IPS-NIHi11 (cell line): ENCODE measurements at places on chromosomes 6 and 20.

DNA sequence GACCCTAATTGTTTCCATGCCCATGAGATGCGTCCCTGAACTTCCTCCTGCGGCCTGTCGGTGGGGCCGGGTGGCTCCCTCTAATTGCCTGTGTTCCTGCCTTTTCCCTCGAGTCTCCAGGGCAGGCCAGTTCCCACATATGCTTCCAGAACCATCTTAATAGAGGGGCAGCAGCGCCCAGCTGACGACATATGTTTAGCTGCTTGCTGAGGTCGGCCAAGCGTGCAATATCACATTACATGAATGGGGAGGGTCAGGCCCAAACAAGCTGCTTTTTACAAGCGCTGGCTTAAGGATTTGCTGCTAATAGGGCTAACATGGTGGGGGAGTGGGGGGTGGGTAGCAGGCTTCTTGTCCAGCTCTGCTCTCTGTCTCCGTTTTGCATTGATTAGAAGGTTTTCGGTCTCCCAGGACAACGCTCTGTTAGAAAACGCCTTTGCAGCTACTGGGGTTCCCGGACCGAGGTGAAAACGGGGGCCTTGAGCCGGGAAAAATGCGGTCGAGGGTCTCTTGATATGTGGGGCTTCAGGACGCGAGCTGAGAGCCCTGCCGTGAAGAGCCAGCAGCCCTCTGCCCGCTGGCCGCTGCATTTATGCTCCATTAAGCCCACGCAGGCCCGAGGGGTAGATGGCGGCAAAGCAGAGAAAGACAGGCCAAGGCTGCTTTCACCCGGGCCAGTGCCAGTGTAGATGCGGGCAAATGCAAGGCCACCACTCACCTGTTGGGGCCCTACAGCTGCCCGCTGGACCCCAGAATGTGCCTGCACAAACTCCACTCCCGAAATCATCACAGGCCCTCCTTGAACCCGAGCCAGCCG, 308.5 kb downstream of the BMP7 start:
- DNase-seq: peak; percentile 60

DNA sequence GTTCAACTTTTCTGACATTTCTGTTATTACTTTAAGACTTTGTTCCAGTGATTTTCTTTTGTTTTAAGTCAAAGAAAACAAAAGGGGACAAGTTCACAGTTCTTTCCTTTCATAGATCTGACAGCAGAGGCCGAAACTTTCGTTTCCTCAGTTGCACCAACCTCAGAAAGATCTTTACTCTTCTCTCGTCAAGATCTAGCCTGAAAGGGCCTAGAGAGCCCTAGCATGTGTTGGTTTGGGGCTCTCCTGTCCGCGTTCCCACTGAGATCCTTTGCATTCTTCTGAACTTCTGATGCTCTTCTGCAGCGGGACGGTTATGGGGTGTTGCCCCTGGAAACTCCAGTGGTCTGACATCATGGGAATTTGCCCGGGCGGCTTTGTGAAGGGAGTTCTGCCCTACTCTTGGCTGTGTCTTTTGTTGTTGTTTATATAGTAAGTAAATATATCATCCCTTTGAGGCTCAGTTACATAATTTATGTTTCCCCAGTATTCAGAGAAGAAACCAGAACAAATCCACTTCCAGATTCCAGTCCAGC, 129.1 kb downstream of the SASH1 start:
- no peak for DNase-seq

DNA sequence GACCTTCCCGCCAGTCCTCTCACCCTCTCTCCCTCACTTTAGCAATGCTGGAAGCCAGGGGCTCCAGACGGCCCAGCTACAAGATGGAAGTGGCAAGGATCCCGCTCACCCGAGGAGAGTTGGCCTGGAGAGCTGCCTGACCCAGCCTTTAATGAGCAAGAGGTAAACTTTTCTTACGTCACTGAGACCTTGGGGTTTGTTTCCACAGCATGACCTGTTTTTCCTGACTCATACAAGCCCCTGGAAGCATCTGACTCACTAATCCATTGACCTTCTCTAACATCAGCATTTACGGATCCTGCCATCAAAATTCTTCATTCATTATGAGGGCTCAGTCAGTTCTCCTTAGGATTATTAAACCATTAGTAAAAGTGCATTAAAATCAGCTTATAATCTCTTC, 120.4 kb downstream of the MYLK4 start:
- DNase-seq: no peak

DNA sequence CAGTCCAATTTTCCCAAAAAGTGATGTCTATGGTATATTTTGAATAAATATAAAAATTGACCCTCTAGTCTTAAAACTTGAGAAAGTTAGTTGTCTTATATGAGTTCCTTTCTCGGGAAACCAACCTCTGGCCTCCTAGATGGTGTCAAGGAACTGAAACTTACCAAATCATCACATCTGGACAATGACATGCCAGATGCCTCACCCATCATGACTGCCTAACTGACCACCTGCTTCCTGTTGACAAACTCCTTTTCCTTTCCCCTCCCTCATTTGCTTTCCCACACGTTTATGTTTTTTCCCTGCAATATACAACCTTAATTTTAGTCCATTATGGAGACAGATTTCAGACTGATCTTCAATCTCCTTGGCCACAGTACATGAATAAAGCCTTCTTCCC, 731.0 kb downstream of the EPHA7 start:
- DNase-seq: no peak

- DNase-seq: peak; percentile 79
Observed at GRCh38 chr20:4064144-4064909, 49.0 kb upstream of the RNF24 start.

GRCh38 chr20:21273755-21274386, 29.3 kb upstream of the XRN2 start:
- no peak for DNase-seq

DNA sequence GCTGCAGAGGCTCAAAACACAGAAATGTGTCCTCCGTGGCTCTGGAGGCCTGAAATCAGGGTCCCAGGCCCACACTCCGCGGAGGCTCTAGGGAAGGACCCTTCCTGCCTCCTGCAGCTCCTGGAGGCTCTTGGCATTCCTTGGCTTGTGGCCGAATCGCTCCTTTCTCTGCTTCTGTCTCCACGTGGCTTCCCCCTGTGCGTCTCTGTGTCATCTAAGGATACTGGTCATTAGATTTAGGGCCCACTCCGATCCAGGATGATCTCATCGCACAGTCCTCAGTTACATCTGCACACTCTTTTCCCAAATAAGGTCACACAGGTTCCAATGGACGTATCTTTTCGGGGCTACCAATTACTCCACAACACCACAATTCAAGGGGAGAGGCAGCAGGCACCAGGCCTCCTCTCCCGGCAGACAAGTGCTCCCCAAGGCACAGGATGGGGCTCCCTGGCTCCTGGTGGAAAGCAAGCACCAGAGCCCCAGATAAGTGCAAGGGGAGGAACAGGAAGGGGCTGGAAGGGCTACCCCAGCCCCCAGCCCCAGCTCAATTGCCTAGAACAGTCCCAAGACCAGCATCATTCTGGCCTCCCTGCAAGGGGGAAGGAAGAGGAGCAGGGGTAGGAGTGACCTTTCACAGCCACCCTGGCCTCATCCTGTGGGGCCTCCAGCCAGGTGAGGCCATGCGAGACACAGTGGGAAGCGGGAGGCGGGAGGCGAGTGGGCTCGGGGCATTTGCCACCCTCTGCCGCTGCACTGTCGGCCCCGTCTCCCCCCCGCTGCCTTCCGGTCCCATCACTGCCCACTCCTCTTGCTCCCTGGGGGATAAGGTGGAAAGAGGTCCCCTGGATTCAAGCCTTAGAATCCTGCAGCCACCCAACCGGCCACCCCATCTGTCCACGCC, 16.3 kb downstream of the NTSR1 start:
- DNase-seq: no peak

DNA sequence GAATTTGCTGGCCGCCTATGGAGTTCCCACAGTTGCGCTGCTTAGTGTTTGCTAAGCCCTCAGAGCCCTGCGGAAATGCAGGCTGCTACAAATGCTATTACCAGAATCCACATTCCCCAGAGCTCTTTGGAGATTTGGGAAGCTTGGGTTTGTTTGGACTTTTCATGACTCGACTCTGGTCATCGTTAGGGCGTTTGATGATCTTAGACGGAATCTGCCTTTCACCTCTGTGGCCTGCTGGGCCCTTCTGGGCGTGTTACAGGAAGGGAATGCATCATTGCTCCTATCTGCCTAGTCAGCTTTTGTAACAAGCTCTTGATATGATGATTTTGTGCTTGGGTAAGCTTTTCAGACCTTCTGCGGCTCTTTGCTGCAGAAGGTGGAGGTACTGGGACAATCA, 50.8 kb downstream of the EYA2 start:
- no peak for DNase-seq

DNA sequence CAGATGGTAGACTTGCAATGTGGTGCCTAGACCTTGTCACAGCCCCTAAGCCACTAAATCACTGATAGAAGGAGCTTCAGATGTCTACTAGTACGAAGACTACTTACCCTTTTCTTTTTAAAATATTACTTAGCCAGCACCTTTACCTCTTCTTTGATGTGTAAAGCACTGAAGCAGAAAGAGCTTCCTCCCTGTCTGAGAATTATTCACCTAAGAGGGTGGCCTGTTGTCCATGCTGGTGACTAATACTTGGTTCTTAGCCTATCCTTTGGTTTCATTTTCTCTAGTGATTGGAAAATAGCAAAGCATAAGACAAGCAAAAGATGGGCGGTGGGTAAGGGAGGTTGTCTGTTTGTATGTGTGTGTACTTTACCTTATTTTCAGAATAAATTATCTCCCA, 794.6 kb downstream of the TFAP2A start:
- DNase-seq: no peak

GRCh38 chr6:116087437-116088027, 13.1 kb upstream of the NT5DC1 start:
- no peak for DNase-seq

DNA sequence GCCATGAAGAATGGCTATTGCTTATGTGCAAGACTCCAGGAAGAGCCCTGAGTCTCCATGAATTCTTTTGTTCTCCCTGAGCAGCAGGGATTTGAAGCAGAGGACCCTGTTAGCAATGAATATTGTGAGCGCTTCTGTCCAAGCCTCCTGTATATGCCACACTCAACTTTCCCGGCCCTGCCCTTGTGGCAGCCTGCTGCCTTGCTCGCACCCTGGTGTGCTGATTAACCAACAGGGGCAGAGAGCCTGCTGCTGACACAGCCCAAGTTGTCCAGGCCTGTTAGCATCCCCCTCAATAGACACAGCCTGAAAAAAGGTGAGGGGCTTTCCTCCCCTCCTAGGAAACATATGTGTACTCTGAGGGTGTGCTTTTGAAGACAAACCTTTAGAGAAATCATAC, 131.4 kb downstream of the BMP2 start:
- no peak for DNase-seq

DNA sequence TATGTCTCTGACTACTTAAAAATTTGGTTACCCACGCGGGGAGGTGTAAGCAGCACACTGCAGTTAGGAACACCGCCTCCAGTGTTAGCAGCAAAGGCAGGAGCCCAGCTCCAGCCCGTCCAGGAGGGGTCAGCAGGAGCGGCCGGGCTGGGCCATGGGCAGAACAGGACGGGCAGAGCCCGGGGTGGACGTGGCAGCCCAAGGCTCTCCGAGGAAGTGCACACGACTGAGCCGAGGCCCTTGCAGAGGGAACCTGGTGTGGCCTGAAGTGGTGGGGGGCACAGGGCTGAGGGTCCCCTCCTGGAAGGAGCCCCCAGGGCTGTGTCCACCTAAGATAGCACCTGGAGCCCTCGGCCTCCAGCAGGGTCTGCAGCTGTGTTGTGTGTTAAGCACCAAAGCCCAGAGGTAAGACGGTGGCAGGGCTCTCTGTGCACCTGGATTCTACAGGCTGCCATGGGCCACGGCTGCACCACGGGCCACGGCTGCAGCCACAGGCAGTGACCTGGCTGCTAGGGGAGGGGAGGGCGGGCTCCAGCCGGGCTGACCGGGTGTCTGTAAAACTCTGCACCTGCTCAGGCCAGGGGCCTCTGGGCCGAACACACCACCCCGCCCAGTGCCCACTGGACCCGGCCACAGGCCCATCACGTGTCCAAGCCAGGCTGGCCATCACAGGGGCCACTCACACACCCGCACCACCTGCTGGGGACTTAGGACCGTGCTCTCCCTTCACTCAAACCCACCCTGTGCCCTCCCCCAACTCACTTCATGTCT, 6.6 kb downstream of the SLC2A4RG start:
- DNase-seq: no peak

GRCh38 chr6:13526727-13527670, 39.6 kb upstream of the GFOD1 start:
- DNase-seq: no peak

- DNase-seq: no peak
Observed at GRCh38 chr6:22442826-22443225, 126.5 kb upstream of the HDGFL1 start.
